ENCODE measurements at places on chromosomes 2 and 18.

- no peak for DNase-seq
Observed at GRCh38 chr2:79982445-79982844, 322.1 kb downstream of the LRRTM1 start.

GRCh38 chr2:229454934-229455631 lies 184.0 kb upstream of the PID1 start:
- DNase-seq: peak; percentile 84

GRCh38 chr2:172552547-172553291 lies 3.2 kb upstream of the PDK1 start:
- DNase-seq: peak; percentile 53

DNA sequence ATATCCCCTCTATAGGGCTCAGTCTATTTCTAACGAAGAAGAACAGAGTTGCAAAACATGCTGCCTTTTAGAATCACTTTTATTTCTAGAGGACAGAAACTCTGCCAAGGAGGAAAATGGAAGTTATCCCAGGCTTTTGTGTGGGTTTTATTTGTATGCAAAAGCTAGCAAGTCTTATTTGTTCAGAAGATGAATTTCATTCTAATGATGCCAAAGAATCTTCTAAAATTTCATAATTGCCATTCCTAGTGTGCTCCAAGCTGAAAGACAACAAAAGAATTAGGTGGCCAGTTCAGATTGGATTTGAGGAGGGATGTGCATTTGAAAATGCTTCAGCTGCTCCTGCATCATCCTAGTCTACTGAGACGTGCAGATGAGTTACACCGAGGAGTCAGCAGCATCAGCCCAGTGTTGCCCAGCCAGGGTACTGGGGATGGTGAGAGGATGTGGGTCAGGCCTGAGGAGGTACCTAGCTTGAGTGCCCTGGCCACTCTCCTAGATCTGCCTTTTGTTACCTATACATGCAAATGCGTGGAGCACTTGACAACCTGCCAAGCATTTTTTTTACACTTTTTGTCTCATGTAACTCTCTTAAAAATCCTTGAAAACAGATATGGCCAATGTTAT lies 80.1 kb downstream of the KCNS3 start:
- DNase-seq: no peak

DNA sequence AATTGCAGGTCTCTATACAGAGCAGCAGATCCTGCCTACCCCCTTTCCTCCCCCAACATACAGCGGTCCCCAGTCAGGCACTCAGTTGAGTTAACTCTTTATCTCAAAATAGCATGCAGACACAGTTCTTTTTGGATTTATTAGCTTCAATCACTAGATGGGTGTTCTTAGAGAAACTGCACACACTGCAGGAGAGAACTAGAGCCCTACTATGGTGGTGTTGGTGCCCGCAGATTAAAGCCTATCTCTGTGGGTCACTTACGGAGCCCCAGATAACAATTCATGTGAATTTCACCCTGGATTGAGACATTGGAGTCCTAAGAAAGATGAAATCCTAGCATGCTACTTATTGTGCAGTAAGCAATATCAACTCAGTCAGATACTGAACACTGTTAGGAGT lies 11.9 kb downstream of the ADD2 start:
- DNase-seq: no peak

DNA sequence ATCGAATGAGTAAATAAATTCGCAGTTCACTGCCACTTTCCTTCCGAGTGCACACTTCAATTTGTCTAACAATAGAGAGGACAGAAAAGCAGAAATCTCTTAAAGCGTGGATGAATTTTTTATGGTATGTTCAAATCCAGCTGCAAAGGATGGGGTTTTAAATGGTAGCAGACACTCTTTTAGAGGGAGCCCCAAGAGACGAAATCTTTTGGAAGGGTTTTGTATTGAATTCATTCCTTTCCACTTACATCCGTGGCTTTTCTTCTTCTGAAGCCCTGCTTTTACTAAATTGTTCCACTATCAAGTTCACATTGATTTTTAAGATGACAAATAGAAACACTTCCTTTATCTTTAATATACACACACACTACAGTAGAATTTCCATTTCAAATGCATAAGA lies 680.7 kb downstream of the NR4A2 start:
- no peak for DNase-seq

DNA sequence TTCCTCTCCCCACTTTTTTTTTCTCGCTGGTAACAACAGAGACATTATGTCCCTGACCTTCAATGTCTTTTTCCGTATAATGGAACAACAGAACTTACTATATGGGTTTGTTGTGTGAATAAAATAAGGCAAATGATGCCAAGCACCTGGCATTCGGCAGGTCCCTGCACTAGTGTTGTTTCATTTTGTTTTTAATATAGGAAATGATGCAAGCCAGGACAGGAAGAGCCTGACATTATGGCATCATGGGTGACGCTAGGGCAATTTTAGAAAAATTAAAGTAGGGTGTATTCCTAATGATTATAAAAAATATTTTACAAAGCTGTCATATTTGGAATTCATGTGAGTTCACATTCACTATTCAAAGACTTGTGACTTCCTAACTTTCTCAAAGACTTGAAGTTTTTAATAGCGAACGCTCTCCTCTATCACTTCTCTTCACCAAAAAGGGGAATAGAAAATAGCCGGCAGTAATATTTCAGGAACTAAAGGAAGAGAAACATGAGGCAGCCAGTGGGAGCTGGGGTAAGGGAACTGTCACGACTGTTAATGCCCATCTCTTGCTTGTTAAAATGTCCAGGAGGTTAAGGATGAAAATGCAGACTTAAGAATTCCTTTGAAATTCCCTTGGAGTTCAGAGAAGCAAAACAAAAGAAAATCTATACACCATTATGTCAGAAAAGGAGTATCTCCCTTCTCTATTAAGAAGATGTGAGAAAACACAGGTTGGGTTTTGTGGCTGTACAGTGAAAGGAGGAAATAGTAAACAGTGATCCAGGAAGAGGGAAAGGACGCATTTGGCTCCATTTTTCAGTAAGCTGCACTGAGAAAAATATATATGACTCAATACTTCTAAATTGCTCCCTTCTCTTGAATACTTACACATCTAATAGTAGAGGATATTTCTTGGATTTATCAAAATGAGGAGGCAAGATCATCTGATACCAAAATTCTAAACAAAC lies 60.2 kb downstream of the DPP4 start:
- DNase-seq: no peak

DNA sequence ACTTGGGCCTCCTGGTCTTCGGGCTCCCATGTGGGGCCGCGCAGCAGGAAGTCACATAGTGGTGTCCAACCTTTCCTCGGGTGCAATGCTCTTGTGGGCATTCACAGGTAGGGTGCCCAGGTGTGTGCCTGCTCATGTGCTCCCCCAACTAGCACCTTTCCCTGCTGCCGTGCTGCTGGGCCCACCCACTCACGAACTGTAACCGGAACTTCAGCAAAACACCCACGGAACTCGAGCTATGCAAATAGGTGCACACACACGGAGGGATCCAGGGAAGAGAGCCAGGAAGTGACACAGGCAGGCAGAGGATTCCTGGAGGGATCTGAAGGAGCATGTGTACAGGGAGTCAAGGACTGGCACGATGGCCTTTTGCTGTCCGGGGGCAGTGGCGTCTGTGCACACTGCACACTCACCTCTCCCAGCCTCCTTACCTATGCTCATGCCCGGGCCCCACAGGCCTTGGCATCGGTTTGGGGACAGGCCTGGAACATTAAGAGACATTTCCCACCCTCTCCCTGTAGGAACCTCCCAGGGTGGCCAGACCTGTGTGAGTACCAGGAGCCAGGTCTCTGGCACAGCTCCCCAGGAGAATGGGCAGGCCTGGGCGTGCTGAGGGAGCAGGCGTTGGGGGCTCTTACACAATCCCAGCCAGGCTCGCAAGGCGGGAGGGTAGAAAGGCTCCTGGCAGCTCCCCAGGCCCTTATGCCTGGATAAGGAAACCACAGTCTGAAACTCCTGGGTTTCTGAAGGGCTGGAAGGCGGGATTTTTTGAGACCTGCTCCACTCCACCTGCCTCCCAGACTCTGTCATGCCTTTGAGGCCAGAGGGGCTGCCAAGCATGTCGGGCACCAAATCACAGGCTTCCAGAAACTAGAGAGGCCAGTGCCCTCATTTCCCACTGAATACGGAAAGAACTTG lies 6.6 kb upstream of the PTMA start:
- peak; percentile 8 for DNase-seq

- no peak for DNase-seq
Observed at GRCh38 chr2:132392221-132392620, 24.4 kb upstream of the GPR39 start.

DNA sequence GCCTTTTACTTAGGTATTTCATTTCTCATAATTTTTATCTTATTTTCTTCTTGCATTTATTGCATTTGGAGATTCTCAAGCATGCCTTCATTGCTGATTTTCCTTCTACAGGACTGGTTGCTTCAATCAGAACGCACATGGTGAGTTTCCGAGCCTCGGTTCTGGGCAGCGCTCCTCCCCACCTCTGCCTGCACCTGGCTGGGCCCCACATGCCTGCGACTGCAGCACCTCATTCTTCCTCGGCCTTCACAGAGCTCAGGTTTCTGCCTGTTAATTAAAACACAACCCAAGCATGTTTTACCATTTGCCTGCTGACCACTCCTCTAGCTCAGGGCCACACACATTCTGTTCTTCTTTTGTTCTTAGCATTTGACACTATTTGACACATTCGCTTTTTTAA lies 398.8 kb downstream of the GALR1 start:
- no peak for DNase-seq

GRCh38 chr2:181738074-181738473 lies 57.8 kb upstream of the NEUROD1 start:
- DNase-seq: no peak

- DNase-seq: no peak
Observed at GRCh38 chr2:238389988-238390589, 36.6 kb upstream of the ASB1 start.

- no peak for DNase-seq
Observed at GRCh38 chr2:98561902-98562695, 46.2 kb downstream of the COA5 start.

DNA sequence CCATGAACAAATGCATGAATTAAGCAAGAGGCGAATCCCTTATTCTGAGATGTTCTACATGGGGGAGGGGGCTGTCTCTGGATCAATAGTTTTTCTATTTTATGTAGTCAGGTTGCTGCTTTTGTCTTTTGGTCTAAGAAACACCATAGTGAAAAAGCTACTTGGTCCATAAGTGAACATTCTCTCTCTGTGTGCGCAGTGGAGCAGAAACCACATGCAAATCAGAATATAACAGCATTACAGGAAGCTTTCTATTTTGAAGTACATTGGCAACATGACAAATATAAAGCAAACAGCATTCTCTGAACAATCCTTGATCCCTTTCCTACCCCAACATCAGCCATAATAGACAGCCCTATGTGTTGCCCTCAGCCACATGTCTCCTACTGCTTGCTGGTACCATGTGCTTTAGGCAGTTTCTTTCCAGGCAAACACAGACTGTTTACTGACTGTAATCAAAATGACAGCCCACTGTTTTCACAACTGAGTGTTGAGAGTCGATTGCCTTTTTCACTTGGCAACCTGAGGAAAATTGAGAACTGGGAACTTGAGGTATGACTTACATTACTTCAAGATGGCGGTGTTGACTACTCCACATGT lies 10.6 kb downstream of the SCN3A start:
- no peak for DNase-seq

- DNase-seq: no peak
Observed at GRCh38 chr2:146602856-146603255, 1242.0 kb upstream of the ACVR2A start.

DNA sequence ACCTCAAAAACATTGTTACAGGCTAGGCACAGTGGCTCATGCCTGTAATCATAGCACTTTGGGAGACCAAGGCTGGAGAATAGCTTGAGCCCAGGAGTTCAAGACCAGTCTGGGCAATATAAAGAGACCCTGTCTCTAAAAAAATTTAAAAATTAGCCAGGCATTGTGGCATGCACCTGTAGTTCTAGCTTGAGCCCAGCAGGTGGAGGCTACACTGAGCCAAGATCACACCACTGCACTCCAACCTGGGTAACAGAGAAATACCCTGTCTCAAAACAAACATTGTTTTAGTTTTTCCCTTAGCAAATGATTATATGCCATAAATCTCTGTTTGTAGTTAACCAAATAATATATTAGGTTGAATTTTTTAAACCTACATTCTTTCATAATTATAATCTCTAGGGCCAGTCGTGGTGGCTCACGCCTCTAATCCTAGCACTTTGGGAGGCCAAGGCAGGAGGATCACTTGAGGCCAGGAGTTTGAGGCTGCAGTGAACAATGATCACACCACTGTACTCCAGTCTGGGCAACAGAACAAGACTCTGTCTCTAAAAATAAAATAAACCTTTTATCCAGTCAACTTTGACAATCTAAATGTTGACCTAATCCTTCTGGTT lies 13.3 kb upstream of the CYP20A1 start:
- DNase-seq: peak; percentile 8

GRCh38 chr2:104707056-104707455 lies 146.9 kb upstream of the POU3F3 start:
- DNase-seq: no peak

DNA sequence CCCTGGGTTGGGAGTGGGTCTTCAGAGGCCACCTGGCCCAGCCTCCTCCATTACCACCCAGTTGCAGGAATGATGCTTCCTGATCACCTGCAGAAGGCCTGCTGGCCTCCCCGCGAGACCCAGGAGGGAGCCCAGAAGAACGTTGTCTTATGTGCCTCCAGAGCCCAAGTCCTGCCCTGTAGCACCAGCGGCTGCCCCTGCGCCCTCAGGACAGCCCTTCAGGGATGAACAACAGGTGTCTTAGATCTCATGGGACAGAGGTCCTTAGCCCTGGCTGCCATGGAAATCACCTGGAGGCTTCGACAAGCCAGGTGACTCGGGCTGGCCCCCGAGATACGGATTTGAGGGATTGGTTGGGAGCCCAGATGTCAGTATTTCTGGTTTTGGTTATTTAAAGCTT lies 278.8 kb downstream of the CELF4 start:
- DNase-seq: no peak

- no peak for DNase-seq
Observed at GRCh38 chr2:114754907-114755563, 312.6 kb downstream of the DPP10 start.

DNA sequence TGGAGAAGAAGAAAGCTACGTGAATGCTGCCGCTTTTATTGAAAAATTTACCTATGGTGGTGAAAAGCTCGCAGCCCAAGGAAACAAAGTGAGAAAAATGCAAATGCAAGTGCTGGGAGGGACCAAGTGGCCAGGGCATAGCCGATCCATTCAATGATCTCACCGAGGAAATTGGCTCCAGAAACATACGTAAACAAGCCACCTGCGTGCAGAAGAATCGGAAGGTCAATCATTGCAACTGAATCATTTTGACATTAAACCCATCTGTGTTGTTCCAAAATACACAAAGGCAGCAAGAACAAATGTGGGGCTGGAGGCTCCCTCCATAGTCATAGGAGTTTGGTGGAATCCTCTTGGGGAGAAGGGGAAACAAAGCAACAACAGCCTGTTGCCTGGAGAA lies 51.5 kb downstream of the SRD5A2 start:
- DNase-seq: no peak

- DNase-seq: no peak
Observed at GRCh38 chr2:80322311-80322920, 17.9 kb upstream of the LRRTM1 start.
